ENCODE measurements at places on chromosomes 13 and 19.
A peak's percentile ranks its signal among the peaks of the same experiment; 100 is the strongest.

- peak; percentile 62 for DNase-seq
These were observed 265.9 kb downstream of the MYO16 start for GRCh38 chr13:108895220-108895704.

- DNase-seq = peak; percentile 40
These were observed 65.1 kb downstream of the ZNF823 start for GRCh38 chr19:11673608-11674041.

DNA sequence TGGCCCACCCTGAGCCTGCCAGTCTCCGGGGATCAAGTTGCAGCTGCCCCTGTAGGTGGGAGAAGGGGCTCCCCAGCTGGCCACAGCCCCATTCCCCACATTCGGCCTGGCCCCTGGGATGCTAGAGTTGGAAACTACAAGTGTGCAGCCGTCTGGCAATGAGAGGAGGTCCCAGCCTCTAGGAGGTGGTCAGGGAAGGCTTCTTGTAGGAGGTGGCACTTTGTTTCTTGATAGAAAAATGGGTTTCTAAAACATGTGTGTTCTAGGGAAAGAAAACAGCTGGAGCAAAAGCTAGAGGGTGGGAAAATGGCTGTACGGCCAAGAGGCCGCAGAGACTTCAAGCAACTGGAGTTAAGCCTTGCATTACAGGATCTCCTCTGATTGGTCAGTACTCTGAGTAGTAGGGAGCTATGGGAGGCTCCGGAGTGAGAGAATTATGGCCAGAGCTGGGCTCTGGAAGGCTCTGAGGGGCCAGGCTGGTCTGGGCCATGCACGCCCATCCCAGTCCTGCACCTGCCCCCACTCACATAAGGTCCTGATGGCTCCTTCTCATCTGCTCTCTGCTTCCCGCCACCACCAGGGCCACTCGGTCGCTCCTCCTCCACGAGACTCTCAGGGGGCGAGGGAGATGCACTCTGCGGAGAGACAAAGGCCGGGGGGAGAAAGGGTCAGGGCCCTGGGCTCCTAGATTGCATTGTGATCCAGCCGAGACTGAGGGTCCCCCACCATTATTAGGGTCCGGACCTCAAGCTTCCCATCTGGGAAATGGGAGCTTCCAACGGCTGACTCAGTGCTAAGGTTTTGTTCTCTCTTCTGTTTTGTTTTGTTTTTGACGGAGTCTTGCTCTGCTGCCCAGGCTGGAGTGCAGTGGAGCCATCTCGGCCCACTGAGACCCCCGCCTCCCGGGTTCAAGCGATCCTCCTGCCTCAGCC lies 13.7 kb downstream of the TLE2 start:
- DNase-seq = no peak

DNA sequence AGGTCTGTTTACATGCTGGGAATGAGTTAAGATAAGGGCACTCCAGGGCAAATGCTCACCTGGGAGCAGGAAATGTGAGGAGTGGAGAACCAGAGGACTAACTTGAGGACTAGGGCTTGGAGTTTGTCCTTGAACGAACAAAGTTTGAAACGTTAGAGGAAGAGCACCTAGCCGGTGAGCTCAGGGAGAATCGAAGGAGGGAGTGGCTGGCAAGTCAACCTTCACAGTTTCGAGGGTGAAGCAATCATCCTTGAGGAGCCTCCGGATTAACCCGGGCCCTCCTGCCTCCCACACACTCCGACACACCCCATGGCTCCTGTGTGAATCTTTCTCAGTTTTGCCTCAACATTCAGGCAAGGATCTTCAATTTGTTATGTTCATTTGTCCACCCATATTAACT lies 58.6 kb downstream of the LMO7 start:
- no peak for DNase-seq

GRCh38 chr19:33497778-33498175 lies 23.8 kb downstream of the PEPD start:
- DNase-seq = no peak

- no peak for DNase-seq
These were observed 55.4 kb downstream of the KDM4B start for GRCh38 chr19:5024282-5024681.

GRCh38 chr13:94711561-94712286 lies 621 bp downstream of the SOX21 start:
- DNase-seq = no peak

- no peak for DNase-seq
These were observed 2.1 kb downstream of the FGF9 start for GRCh38 chr13:21672796-21673538.

- DNase-seq = no peak
These were observed 6.6 kb upstream of the KLK15 start for GRCh38 chr19:50839712-50840655.

- no peak for DNase-seq
These were observed 12.4 kb downstream of the RFX1 start for GRCh38 chr19:13993590-13994300.

DNA sequence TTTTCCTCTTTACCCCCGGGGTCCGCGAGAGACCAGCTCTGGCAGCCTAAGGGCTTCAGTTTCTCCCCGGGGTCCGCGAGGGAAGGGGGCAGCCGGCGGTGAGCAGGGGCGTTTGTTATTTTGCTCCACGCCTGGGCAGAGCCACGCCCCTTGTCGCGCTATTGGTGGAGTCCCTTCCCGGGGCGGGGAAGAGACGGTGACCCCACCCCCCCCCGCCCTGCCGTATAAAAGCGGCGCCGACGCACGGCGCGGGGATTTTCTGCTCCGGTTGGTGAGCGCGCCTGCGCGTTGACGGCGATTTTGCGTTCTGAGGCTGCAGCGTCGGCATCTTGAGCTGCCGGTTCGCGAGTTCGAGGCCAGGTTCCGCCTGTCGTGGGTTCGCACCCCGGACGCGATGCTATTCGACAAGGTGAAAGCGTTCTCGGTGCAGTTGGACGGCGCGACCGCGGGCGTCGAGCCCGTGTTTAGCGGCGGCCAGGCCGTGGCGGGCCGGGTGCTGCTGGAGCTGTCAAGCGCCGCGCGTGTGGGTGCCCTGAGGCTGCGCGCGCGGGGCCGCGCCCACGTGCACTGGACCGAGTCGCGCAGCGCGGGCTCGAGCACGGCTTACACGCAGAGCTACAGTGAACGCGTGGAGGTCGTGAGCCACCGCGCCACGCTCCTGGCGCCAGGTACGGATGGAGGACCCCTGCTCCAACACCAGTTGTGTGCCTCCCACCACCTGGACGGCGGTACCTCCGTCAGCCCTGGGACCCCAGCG lies at the start of gene ARRDC2:
Gene ARRDC2, plus strand, starts transcription at position 254 of the 757 bp plus-strand sequence. Its CDS starts 141 bp downstream, at position 395.
- DNase-seq = peak; percentile 92

- no peak for DNase-seq
These were observed 111.3 kb downstream of the KATNAL1 start for GRCh38 chr13:30196025-30196424.

DNA sequence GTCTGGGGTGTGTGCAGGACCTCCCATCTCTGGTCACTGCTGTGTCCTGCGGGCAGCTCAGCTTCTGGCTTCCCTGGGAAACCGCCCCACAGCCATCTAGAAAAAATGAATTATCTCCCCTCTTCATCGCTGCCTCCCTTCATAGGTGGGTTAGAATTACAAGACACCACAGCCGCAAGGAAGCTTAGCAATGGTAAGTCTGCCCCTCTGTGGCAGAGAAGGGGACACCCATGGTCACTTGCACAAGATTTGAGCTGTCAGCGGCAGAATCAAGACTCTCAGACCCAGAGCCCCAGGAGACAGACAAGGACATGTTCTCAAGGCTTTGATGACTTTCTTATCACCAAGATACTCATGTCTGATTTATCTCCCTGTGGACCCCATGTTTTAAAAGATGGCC lies 110.8 kb upstream of the PABPC3 start:
- DNase-seq = no peak

DNA sequence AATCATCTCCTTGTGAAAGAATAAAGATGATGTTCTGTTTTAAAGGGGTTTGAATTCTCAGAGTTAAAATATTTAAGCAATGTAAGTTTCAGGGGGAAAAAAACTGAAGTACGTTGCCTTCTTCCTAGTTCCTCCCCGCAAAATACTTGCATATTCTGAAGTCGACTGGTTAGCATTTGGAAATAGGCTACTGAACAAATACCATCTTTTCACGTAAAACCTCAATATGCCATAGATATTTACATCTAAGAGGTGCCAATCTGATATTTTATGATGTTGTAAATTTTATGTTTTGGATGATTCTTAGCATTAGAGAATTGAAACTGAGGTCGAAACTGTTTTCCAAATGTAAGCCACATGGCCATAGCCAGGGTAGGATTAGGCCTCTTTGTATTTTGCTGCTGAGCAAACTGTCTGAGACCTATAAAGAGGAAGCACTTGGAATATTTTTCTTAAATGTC lies 138.3 kb downstream of the FLT1 start:
- DNase-seq = peak; percentile 78

GRCh38 chr19:4201798-4202197 lies 19.3 kb downstream of the ANKRD24 start:
- DNase-seq = no peak

- DNase-seq = no peak
These were observed 7.5 kb downstream of the COG3 start for GRCh38 chr13:45472171-45472705.

DNA sequence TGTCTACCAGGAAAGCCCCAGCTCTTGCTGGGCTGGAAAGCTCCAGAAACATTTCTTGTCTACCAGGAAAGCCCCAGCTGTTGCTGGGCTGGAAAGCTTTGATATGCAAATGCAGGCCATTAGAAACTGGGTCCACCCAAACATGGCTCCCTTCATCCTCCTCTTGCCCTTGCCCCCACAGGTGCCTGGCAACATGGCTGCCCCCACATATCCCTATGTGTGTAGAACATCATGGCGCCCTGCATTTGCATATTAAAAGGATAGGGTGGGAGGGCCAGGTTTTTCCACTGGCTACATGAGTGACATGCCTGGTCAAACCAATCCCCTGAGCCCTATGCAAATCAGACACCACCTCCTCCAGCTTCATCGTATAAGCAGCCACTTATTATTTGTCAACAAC lies 455.4 kb upstream of the ARGLU1 start:
- DNase-seq = no peak

DNA sequence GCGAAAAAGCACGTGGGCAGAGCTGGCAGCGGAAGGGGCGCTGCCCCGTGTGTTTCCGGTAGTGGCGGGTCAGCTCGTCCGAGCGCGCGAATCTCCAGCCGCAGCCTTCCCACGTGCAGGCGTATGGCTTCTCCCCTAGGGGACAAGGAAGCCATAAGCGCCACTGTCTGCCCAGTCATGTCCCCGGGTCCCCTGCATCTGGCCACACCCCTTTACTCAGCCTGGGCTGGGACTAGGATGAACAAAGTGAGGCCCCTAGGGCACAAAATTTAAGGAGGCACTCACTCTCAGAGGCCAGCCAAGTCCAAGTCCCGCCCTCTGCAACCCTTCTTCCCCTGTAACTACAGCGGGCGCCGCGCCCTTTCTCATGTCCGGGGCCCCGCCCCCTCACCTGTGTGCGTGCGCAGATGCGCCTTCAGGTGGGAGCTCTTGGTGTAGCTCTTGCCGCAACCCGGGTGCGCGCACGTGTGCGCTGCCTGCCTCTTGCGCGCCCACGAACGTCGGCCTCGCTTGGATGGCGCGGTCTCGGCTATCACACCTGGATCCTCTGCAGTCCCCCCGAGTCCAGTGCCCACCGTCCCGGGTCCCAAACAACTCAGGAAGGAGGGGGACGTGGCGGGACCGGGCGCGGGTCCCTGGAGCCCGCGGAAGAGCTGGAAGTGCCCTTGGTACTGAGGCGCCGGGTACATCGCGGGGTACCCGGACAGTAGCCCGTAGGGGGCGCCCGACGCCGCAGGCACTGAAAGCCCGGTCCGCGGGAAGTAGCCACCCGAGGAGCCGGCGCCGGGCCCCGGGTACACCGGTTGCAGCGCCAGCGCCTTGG lies 1.9 kb downstream of the KLF1 start:
- DNase-seq = peak; percentile 69

- DNase-seq = no peak
These were observed 84.7 kb upstream of the DOCK9 start for GRCh38 chr13:99062593-99062992.

- DNase-seq = no peak
These were observed 4.9 kb upstream of the DMKN start for GRCh38 chr19:35518313-35518712.

DNA sequence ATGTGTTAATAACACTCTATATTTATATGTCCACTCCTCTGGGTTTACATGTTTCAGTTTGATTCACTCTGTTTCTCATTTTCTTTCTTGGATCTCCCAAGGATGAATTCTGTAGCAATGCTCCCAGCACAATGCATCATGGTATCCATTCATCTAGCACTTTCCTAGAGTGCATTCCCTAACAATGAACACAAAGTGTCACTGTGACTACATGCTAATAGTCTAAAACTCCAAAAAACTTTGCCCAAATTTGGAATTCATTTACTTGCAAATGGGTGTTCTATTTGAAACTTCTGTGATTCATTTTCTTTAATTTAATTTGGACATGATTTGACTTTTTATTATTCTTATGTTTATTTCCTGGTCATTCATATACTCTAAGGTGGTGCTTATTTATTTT lies 286.3 kb downstream of the POU4F1 start:
- DNase-seq = no peak

DNA sequence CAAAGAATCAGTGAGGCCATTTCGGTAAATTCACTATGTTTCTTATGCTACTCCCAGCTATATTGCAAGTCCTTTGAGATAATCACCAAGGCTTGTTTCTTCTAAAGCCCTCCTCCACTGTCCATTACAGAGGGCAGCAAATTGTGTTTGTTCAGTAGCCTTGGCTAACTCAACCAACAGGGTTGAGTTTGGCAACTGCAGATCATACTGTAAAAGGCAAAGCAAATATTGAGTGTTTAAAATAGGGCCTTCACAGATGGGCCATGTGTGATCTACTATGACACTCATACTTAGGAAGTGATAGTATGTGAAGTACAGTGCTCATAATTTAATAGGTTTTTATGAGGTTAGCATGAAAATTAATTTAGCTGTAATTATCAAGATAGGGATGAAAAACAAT lies 171.3 kb downstream of the DACH1 start:
- DNase-seq = no peak

DNA sequence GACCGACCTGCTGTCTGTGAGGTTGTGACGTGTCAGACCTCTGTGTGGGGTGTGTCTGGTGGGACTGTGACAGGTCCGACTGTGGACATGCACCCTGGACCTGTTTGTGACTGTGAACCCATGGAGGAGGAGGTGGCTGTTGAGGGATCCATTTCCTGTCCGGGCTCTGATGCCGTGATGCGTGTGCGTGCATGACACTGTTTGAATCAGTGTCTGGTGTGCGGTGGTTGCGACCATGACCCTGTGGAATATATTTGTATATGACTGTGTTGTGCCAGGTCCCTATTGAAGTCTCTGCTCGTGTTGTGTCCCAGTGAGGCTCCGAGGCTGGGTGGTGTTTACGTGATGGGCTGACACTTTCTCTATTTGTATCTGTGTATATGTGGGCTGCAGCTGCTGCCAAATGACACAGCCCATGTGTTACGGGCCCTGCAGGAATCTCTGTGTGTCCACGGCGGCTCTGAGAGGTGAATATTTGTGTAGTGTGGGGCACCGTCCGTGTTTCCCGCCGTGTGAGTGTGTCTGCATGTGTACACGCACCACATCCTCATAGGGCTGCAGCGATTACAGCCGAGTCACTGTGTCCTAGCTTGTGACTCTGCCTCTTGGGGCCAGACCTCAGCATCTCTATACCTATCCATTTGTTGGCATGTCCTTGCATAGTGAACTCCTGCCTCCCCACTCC lies 18.3 kb downstream of the CCDC97 start:
- peak; percentile 51 for DNase-seq

Measured in inflammatory macrophage treated with lipopolysaccharide for 4 hours (primary cell).